LHCN-M2 (cell line): ENCODE measurements at places on chromosomes 6 and 20.
A peak's percentile ranks its signal among the peaks of the same experiment; 100 is the strongest.

- no peak for DNase-seq
These were observed 52.9 kb downstream of the EDN1 start for GRCh38 chr6:12343122-12343439.

DNA sequence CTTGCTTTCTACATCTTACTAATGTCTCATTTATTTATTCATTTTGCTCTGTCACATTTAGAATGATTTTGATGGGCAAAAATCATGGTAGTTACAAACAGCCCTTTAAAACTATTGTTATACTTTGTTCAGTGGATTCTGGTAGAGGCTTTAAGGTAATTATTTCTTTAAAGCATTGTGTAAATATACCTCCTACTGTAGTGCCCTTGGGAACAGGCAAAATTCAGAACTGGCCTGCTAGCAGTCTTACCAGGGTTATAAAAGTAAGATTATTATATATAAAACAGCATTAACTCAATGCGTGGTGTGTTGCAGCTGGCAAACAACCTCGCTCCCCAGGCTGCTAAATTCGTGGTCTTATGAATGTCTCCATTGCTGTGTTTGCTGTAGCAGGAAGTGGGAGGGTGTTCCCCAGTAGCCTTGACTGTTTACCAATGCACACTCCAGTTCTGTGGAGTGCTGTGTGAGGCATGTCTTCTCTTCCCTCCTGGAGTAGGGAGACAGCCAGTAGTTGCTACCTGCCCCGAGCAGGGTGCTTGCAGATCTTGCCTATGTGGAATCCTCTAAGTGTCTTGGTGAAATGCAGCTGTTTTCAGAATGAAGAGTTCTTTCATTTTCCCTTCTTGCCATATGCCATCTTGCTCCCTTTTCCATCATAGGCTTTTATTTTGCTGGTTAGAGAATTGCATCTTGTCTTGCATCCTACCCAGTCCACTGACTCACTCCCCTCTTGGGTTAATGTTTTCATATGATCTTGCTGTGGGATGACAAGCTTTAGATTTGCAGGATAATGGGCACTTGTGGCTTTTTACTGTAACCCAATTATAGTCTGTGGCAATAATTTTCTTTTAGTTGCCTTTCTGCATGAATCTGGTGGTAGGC lies 45.3 kb downstream of the IGF2R start:
- peak; percentile 81 for DNase-seq

- DNase-seq: peak; percentile 9
These were observed 46.4 kb upstream of the ADTRP start for GRCh38 chr6:11824986-11825385.

DNA sequence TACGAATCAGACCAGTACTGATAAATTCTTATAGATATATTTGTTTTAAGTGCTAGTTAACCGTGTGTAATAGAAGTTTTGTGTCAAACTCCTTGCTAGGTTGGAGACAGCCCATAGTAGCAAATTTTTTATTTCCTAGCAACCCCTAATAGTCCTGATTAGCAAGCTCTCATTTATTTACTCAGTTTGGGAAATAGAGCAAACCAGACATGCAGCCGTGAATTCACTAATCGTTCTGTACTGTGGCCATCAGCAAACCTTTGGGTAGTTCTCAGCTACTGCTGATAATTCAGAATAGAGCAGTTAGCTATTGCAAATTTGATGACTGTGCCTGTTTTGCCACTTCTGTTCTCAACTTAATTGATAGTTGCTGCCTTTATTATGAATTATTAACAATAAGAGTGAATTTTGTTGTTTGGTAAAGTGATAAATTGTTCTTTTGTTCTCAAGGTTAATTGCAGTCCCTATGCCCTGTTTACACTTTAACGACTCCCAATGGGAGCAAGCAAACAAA lies 215.8 kb downstream of the GRM1 start:
- no peak for DNase-seq

DNA sequence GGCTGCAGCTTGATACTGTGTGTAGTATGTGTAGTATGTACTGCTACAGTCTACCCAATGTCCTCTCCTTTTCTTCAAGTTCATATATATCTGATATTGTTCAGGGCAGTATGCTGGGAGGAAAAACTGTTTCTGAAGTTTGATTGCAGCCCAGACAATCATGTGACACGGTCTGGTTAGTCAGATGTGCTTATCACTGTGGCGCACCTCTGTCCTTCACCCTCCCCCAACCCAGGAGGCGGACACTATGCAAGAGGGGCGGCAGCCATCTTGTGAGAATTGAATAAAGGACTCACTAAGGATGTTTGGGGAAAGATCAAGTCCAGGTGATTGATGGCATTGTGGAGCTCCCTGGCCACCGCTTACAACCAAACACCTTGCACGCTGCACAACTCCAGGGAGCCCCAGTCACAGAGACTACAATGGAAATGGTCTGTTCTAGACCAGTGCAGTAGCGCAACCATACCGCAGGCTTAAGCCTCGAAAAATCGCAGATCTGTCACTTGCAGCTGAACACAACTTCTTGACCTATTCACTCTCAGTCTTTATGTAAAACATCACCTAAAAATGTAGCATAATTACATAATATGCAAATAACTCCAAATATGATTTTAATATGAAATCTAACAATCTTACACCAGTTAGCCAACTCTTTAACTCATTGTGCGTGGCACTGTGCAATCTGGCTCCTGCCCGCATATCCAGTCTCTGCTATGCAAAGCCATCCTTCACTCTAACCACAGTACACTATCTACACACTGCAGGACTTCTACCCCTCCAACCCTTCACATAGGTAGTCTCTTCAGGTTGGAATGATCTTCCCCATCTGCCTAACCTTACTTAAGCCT lies 79.3 kb downstream of the VGLL2 start:
- DNase-seq: no peak

DNA sequence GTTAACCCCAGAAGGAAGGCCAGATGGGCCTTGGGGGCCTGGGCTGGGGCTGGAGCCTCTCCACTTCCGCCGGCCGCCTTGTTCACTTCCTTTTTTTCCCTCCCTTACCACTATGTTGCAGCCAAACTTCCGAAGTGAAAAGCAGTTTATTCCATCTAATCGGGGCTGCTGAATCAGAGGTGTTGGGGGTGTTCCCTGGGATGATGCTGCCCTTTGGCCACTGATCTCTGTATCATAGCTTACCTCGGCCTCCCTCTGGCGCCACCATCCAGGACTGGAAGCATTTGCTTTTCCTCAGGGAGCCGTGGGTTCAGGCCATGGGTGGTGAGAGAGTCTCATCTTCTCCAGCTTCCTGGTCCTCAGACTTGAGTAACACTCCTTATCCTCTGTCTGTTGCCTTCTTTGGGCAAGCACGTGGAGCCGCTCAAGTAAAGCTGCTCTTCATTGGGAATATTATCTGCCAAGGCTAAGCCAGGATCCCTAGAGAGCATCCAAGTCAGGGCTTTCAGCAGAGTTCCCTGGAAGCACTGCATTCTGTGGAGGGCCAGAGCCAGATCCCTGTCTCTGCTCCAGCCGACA lies 39.6 kb downstream of the SLX4IP start:
- DNase-seq: no peak

- no peak for DNase-seq
These were observed 71.0 kb upstream of the SUPT3H start for GRCh38 chr6:45448417-45449389.

- no peak for DNase-seq
These were observed 57.1 kb upstream of the NNAT start for GRCh38 chr20:37463726-37464494.

GRCh38 chr6:93235775-93236174 lies 183.6 kb downstream of the EPHA7 start:
- no peak for DNase-seq

GRCh38 chr6:67884442-67884841 lies 750.6 kb upstream of the ADGRB3 start:
- DNase-seq: no peak

- DNase-seq: no peak
These were observed 270.2 kb downstream of the SMOC2 start for GRCh38 chr6:168711049-168711640.

DNA sequence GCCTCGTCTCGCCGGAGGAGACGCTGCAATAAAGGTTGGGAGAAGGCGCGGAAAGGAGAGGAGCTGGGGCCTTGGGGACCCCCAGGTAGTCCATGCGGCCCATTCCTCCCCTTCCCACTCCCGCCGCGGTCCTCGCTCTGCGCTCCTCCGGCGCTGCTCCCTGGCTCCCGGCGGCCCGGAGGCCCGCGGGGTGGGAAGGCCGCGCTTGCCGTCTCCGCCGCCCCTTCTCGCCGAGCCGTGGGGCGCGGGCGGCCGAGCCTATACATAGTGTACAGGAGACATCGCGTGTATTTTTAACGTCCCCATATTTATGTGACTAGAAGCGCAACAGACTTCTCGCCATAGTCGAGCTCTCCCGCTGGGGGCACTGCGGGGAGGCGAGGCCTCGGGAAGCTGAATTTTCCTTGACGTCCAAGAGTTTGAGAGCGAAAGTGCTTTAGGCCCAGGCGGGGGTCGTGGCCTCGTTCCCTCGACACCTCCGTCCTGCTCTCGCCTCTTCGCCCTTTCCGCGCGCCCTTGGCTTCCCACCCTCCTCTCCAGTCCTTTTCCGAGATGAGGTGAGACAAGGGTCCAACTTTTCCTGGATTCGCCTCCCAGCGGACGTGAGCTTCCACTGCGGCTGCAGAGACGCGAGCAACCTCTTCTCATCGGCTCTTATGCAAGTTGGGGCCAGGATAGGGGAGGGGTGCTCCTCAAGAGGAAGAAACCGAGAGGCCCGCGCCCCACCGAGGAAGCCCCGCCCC lies 29.0 kb downstream of the SLC12A5 start:
- DNase-seq: no peak

- DNase-seq: no peak
These were observed 98.2 kb upstream of the ESR1 start for GRCh38 chr6:151709329-151709728.

DNA sequence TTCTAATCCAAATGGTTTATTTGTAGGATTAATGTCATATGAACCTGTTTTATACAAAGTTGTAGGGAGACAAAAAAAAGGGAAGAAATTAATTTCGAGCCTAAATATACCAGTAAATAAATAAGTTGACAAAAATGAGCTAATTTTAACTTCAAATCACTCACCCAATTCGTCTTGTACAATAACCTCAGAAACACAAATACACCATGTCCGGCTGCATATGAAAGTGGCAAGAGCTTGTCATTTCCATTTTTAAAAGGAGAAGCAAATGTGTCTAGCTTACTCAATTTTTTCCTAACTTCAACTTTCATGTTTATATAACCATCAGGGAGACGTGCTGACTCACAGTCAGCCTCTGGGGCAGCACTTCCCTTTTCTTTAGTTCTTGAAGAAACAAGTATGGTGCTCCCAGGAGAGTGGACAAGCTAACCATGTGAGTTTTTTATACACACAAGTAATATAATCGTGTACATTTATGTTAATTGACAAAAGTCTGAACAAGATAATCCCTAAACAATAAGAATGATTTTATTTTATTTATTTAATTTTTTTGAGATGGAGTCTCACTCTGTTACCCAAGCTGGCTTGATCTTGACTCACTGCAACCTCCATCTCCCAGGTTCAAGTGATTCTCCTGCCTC lies 55.5 kb upstream of the SGK1 start:
- DNase-seq: peak; percentile 78

DNA sequence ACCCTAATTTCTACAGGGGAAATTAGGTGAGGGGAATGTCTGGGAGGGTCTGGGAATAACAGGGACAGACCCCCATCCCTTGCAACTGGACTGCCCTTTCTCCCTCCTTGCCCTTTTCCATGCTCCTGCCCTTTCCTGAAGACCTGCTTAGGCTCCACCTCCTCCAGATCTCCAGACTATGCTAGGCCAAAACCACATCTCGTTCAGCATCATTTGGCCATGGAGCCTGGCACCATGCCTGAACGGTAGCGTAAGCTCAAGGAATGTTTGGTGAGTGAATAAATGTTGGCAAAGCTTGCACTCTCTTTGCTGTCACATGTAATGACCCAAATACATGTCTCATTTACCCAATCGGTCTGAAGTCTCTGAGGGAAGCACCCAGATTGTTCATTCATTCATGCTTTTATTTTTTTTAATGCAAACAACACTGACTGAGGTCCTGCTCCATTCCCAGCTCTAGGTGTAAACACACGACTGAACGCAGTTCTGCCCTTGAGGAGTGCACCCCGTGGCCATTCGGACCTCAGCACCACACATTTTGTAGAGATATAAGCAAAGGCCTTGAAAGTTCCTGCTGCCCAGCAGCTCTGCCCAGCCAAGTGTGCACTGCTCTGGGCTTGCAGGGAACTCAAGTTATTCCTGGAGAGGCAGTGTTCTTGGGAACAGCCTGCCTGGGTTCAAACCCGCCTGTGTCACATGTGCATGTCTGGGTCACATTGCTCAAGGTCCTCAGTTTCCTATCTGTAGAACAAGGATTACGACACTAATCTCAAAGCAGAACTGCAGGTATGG lies 1.1 kb upstream of the GRM4 start:
- DNase-seq: no peak

GRCh38 chr6:157637941-157638662 lies 184.9 kb upstream of the SNX9 start:
- DNase-seq: no peak

- DNase-seq: no peak
These were observed 131.0 kb downstream of the TSHZ2 start for GRCh38 chr20:53103124-53103523.

- no peak for DNase-seq
These were observed 45.7 kb upstream of the RNF24 start for GRCh38 chr20:4060856-4061695.

GRCh38 chr6:1597924-1598323 lies 11.8 kb upstream of the FOXC1 start:
- peak; percentile 51 for DNase-seq

DNA sequence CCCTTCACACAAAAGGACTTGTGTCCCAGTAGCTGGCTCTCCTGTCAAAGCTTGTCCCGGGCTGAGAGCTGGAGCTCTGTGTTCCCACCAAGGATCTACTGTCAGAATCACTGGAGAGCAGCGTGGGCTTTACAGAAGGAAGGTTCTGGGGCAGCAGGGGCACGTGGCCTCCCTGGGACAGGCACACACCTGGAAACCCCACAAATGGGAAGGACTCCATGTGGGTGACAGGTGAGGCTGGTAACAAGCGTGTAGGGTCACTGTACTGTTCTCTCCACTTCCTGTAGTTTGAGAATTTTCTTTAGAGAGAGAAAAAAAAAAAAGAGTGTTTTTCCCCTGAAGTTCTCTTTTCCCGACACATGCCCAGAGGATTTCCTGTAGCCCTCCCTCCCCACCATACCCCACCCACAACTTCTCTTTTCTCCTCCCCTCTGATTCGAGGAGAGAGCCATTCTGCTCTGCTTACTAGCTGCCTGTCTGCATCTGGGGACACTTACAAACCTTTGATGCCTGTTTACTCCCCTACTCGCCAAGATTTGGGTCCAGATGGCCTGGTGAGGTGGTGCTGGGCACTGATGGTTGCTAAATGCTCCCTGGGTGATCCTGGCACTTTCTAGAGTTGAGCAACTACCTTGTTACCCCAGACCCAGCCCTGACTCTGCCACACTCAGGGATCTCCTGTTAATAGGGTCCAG lies 84.1 kb upstream of the SIRPA start:
- DNase-seq: peak; percentile 56

GRCh38 chr6:132548746-132549463 lies 3.6 kb upstream of the TAAR8 start:
- DNase-seq: no peak

- DNase-seq: peak; percentile 98
These were observed 636.0 kb downstream of the MMUT start for GRCh38 chr6:48826901-48827701.

GRCh38 chr20:34365765-34366213 lies 2.7 kb downstream of the ITCH start:
- DNase-seq: no peak

GRCh38 chr6:54132587-54132986 lies 21.3 kb downstream of the MLIP start:
- DNase-seq: no peak
